ENCODE measurements at places on chromosomes 5 and 9.
A peak's percentile ranks its signal among the peaks of the same experiment; 100 is the strongest.

- DNase-seq: peak; percentile 51
Measured at GRCh38 chr5:139760066-139761056, 35.2 kb upstream of the PSD2 start.

DNA sequence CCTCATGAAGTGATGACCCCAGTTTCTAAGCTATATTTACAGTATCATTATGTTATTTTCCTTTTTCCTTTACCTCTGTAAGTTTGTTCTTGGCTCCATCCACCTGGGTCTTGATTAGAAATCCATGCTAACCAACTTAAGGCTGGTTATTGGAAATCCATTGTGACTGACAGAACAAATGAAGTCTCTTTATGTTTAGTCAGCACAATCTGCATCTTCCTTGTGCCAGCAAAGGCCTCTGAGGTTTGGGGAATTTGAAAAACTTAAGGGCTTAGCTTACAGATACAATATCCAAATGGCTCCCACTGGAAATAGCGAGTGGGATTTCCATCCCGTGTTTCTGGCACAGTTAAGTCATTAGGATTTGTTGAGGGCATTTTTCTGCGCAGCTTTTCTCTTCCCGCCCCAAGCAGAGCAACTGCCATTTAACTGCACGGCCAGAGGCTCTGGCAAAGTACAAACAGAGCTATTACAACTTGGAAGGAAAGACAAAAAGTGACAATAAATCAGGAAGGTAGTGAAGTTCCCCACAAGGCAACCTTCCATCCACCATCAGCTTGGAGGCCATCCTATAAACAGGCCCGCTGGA is 64.2 kb downstream of the DCP2 start:
- no peak for DNase-seq

- DNase-seq: peak; percentile 72
Measured at GRCh38 chr9:77751341-77752091, 103.4 kb upstream of the GNA14 start.

- DNase-seq: peak; percentile 84
Measured at GRCh38 chr5:62093976-62094375, 212.0 kb upstream of the KIF2A start.

GRCh38 chr9:131656356-131657036 is 83.4 kb downstream of the RAPGEF1 start:
- no peak for DNase-seq

DNA sequence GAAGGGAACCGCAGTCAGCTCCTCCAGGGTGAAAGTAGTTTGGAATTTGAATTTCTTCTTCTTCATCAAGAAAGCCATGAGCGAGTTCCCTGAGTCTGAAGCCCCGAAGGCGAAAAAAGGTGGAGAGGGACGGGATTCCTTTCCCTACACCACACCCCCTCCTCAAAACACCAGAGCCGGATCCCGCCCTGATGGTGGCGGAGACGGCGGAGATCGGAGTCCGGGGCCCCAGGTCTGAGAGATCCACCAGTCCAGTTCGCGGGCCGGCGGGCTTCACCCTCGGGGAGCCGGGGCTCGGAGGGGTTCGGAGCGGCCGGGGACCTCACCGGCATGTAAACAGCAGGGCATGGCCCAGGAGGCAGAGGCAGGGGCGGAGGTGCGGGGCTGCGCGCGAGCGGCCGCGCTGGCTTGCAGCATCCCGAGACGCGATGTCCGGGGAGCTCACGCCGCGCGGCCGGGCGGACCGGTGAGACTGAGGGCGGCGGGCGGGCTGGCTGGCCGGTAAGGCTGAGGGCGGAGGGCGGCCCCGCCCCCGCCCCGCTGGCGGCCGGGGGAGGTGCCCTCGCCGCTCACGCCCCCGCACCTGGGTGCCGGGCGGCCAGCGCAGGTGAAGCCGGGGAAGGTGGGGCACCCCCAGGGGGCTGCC is 606 bp downstream of the EEIG1 start:
- no peak for DNase-seq

DNA sequence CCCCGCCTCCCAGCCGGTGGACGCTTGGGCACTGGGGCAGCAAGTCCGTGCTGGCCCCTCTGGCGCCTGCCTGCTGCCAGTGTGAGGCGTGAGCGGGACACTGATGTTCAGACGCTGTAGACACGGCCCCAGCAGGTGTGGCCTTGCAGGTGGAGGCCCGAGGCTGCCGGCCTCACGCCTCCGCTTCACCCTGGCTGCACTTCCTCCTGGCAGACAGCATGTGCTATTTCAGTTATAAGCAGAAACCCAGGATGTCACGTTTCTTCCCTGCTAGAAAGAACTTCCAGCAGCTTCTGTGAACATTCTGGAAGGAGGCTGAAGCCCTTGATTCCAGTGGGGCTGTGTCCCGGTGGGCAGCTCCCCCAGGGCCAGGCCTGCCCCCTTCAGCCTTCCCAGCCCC is 114.8 kb upstream of the FCN2 start:
- DNase-seq: no peak

DNA sequence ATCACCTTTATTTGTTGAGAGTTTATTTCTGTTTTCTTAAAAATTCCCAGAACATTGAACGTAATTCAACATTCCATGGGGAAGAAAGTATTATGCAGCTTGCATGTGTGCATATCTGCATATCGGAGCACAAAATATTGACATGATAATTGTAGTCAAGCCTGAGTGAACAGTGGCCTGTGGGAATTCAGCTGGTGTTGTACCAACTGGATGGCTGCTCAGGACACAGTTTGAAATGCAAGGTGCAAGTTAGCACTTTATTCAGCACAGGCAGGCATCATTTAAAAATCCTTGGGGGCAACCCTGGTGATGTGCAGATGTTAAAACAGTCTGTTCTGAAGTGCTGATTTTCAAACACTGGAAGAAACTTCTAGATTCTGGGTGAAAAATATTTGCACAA is 82.4 kb downstream of the CNTLN start:
- DNase-seq: no peak

DNA sequence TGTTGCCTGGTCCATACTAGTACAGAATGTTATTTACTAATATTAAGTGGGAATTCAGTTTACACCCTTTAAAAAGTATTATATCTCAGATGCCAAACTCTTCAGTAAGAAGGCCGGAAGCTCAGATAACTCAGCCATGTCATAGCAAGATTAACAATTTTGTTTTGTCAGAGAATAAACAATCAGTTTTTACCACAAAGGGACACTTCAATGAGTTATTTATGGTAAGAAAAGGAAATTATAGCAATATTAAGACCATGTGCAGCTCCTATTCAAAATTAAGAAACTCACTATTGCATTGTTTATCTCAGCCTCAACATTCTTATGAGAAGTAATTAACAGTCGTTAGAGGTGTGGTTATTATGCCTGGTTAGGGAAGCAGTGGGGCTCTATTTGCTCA is 13.1 kb upstream of the ARL15 start:
- no peak for DNase-seq

DNA sequence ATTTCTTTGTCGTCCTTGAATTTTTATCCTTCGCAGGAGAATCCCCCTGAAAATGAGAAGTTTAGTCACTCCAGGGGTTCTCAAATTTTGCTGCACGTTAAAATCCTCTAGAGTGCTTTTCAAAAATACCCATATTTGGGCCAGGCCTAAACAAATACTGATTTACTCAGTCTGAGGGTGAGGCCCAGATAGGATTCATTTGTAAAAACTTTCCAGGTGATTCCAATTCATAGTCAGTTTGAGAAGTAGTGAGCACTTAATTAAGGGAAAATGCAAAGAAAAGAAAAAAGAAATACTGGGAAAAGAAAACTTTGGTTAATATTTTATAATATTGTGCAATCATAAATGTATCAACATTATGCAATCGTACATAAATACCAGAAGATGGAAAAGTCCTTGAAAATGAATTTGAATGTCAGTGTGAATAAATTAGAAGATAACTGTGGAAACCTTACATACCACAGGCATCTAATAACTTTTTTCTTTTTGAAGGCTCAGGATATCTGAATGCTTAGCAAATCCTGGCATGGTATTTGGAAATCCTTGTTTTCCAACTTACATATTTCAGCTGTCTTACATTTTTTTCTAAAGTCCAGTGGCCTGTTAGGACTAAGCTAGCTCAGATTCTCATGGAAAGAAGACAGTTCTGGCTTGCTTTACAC is 116.5 kb upstream of the DAPK1 start:
- DNase-seq: no peak

- no peak for DNase-seq
Measured at GRCh38 chr5:71860048-71860447, 141.0 kb downstream of the CARTPT start.

GRCh38 chr5:112579599-112580170 is 158.0 kb upstream of the APC start:
- DNase-seq: no peak

DNA sequence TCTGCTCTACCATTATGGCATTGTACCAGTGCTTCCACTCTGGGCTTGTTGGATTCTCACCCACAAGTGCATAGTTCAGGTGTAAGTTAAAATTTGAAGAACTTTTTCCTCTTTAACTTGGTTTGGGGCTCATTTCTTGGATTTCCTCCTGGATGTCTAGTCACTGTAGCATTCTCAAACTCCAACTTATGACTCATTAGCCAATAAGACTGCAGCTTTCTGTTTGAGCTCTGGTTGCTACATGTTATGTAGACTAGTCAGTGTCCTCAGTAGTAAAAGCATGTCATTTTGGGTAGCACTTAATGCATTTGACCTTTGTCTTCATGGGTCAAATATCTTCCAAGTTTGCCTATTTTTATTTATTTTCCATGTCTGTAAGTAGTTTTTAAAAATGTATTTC is 790.8 kb downstream of the BRINP1 start:
- no peak for DNase-seq

DNA sequence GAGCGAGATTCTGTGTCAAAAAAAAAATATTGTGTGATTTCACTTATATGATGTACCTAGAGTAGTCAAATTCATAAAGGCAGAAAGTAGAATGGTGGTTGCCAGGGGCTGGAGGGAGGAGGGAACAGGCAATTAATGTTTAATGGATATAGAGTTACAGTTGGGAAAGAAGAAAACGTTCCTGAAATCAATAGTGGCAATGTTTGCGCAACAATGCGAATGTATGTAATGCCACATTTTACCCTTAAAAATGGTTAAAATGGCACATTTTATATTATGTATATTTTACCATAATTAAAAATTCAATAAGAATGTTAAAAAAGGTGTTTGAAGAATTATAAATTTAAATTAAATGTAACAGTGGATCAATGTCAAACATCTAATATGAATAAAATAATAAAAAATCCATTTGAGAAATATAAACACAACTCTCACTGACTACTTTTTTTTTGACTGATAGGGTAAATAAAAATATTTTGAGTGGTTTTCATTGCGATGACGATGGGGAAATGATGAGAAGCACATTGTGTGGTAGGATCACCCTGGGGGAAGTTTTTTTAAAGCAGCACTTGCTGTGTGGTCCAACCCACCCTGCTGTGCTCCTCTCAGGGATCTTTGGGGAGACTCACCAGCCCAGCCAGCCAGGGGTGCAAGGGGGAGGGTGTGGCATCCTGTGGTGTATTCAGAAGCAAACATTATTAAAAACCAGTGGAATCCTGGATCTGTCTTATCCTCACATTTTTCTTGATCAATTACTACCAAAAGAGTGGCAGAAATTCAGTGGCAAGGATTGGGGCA is 4.3 kb downstream of the FYB1 start:
- no peak for DNase-seq

DNA sequence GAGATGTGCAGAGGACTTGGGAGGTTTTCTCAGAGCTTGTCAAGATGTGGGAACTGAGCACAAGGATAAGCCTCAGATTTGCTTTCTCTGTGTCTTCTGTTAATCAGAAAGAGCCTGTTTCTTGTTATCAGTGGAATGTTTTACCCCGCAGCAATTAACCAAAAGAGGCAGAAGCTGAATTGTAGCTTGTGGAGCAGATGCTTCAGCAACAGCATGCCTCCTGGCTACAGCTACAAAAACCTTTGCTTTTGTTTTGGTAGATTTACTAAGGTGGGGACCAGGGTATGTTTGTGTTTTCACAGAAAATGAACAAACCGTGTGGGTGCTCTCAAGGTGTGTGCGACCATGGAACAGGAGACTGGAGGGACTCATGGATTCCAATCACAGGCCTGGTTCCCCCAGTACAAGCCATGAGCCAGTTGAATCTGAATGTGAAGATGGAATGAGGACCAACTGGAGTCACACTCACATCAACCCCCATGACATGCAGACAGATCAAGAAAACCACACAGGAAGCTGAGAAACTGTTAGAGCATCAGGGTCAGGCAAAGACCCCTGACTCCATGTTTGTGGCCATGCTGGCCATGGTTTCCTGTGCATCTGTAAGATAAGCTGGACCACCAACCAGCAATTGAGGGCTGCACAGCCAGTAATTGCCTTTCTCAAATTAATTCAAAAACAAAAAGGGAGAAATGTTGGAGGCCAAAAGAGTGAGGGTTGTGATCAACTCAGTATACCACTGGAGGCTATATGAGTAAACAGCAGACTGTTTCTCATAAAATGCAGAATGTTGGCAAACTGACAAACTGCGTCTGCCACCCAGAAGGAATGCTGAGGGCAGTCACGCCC is 6.9 kb downstream of the UGT3A2 start:
- DNase-seq: no peak

GRCh38 chr9:97759581-97760288 is 62.6 kb upstream of the XPA start:
- DNase-seq: no peak

DNA sequence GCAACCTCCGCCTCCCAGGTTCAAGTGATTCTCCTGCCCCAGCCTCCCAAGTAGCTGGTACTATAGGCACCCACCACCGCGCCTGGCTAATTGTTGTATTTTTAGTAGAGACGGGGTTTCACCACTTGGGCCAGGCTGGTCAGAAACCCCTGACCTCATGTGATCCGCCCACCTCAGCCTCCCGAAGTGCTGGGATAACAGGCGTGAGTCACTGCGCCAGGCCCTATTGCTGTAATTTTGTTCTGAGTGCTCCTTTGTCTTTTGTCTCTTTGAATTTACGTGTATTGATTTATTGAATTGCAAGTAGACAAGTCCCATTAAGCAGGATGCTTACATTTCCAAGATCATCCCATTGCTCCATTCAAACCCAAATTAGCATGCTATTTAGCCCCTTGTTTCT is 186.7 kb downstream of the MSX2 start:
- DNase-seq: no peak

DNA sequence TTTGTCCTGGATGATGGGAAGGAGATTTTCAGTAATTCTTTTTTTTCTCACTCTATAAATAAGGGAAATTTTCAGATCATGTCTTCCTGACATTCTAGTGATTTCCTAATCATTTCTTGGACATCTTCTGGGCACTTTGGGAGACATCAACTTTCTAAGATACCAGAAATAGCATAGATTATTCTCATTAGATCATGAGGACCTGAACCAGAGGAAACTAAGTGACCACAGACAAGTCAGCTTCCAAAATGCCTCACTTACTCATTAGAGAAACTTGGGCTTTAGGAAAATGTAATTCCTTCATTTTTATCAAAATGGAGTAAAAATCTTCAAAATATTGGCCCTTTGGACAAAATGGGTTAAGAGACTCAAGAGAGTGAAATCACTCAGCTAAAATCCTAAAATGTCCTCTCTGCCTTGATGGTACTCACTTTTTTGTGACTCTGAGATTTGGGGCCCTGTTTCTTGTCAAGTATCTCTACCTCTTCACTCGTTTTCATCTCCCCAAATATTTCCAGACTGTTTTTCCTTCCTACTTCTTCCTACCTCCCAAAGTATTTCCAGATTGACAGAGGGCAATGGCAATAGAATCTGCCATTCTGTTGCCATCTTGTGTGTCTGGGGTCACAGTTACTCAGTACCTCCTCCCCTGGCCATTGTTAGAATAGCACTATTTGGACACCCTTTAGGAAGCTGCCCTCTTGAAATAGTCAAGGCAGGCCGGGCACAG is 194.5 kb downstream of the NR3C1 start:
- DNase-seq: no peak

GRCh38 chr9:119047513-119048307 is 321.5 kb downstream of the BRINP1 start:
- no peak for DNase-seq

All from COR-L47 (cell line).